ENCODE measurements at places on chromosomes 3 and 15.

- DNase-seq = peak; percentile 47
These were observed 45.0 kb downstream of the SUCNR1 start for GRCh38 chr3:151918253-151919029.

DNA sequence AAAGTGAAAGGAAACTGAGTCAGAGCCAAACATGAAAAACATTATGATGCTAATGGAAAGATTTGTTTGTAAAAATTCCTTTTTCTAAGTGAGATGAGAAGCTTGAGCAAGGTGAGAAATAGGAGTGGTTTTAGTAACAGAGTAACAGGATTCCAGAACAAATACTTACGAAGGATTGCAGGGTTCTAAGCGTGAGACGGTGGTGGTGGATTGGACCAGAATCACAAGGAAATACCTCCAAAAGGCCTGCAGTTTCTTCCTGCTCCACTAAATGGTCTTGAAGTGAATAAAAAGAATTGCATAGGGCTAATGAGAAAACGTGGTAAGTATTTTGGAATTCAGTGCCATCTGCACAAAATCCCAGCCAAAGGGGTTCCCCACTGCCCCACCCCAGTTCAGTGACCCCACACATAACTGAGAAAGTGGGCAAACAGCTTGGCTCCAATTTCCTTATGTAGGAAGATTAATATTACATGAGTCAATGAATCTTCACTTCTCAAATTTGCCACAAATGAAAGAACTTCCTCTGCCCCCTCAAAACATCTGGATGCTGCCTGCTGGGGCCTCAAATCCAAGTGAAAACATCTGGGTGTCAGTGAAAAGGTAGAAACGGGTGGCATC is 283.8 kb upstream of the NR2F2 start:
- DNase-seq = no peak

DNA sequence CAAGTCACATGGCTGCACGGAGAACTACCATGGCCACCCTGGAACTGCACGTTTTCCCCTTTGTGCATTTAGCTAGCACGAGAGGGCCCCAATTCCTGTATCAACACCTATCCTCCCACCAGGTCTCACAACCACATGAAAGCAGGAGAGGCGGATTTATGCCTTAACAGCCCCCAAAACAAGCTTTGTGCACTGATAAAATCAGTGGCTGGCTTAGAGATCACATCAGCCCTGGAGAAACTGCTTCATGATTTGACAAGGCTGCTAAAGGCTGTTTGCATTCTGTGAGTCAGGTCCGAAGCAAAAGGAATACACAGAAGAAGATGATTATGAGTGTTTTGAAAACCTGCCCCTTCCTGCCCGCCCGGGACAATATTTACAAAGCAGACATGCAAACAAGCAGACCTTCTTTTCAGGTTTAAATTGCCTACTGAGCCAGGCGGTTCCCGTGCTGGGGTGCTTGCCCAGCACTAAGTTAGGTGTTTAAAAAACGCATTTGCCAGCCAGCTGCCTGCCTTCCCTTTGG is 25.9 kb downstream of the CEMIP start:
- no peak for DNase-seq

GRCh38 chr3:164360738-164361406 is 717.4 kb downstream of the SI start:
- DNase-seq = no peak

- no peak for DNase-seq
These were observed 254.0 kb upstream of the GPR149 start for GRCh38 chr3:154684021-154684420.

DNA sequence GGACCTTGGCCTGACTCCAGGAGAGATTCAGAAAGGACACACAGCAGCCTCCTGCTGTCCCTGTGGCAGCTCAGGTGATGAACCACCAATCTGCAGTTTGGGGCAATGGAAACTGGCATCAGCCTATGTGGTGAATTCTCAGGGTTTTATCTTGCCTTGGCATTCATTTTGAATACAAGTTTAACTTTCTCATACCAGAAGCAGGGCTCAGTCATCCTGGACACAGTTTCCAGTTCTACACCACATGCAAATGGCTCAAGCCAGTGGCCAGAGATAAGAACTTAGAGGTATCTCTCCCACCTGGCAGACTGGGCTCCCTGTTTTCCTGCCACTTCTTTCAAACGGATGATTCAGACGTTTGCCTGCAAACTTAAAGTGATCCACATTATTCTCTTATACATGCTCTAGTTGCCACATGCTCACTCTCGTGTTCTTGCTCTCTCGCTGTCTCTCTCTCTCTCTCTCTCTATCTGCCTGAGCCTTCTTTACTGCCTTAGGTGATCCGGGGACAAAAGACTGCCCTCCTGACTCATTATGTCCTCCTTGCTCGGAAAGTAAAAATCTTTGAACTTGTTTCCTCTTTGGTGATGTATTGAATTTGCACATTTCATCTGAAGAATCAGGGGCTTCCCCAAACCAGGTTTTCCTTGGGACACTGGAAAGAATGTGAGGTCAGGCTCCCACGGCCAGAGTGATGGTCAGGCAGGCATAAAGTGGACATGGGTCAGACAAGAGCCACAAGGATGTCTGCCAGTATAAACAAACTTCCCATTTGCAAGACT is 99.6 kb upstream of the STT3B start:
- DNase-seq = no peak

DNA sequence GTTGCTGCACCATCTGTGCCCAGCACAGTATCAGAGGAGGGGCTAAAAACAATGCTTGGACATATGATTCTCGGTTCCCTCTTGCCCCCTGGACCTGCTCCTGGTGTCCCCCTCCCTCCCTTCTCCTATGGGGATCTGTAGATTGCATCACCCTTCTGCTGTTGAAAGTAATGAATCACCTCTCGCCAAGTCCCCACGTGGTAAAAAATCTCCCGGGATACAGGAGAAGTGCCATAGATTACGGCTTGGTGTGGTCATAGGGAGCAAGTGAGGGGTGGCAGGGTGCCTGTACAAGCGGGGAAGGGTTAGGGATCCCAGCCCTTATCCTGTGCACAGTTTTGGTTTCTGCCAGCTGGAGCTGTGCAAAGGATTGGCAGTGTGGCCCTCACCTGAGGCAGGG is 37.7 kb downstream of the AMOTL2 start:
- DNase-seq = no peak

DNA sequence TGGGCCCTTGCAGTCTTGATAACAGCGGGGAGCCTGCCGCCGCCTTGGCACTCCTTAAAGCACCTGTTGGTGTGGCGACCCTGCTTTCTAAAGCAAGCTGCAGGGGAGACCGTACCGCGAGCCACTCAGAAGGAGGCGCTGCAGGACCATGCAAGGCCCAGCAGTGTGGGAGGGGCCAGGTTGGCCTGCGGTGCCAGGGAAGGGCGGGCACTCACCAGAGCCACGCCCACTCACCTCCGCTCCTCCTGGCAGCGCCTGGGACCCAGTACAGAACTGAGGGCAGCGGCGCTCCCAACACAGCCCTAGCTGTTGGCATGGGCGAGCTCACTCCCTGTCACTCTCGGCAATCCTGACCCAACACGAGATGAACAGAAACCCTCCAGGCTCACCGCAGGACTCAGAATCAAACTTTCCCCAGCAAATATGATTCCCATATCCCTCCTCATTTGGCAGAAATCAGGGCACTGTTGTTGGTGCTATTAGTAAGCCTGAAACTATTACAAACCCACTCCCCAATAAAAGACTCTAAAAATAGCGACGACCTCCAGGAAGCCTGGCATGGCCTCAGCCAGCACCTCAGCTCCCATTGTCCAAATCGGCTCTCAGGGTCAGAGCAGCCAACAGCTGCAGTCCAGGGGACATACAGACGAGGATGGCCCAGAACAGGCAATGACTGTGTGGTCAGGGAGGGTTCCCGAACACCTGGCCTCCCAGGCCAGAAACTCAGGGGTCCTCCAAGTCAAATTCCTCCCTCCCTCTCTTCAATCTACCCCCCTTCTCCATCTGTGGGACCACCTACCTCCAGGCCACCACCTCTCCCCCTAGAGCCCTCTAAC is 77.2 kb downstream of the TBC1D2B start:
- no peak for DNase-seq

GRCh38 chr3:95434491-95434890 is 1371.6 kb downstream of the NSUN3 start:
- no peak for DNase-seq

- DNase-seq = no peak
These were observed 62.5 kb upstream of the UBE2E1 start for GRCh38 chr3:23743141-23743784.

- DNase-seq = no peak
These were observed 412.7 kb downstream of the OCA2 start for GRCh38 chr15:27686369-27686768.

DNA sequence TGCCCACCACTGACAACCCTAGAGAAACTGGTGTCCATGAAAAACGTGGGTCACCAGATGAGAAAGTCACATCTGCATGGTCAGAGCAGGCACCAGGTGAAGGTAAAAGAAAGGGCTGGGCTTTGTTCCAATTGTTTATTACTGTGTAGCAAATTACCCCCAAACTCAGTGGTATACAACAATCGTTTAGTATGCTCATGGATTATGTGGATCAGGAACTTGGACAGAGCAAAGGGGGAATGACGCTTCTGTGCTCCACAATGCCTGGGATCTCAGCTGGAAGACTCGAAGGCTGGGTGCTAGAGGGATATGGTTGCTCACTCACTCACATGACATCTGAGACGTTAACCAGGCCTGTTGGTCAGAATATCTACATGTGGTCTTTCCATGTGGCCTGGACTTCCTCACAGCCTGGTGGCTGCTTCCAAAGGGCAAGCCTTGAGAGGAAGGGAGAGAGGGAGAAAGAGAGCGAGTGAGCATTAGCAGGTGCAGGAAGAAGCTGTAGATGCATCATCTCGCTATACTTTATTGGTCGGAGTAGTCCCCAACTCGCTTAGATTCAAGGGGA is 44.9 kb downstream of the LPP start:
- DNase-seq = no peak

GRCh38 chr3:112302881-112303763 is 9.1 kb upstream of the SLC9C1 start:
- DNase-seq = no peak

- DNase-seq = no peak
These were observed 34.9 kb upstream of the ST6GAL1 start for GRCh38 chr3:186895406-186895805.

DNA sequence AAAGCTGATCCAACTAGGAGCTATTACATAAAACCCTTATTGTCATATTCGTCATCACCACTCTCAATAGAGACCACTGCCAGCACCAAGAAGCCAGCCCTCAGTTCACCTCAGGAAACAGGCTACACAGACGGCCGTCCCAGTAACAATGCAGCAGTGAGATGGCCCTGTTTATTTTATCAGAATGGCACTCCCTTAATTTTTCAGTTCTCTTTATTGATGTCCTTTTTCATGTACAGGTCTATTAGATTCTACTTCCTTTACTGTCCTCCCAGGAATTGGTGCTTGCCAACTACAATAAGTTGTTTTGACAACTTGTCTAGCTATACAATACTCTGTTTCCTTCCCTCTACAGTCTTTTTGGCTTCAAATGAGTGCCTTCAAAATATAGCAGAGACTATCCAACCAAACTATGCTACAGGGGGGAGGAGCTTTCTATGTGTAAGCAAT is 272.5 kb downstream of the ZBTB20 start:
- DNase-seq = no peak

DNA sequence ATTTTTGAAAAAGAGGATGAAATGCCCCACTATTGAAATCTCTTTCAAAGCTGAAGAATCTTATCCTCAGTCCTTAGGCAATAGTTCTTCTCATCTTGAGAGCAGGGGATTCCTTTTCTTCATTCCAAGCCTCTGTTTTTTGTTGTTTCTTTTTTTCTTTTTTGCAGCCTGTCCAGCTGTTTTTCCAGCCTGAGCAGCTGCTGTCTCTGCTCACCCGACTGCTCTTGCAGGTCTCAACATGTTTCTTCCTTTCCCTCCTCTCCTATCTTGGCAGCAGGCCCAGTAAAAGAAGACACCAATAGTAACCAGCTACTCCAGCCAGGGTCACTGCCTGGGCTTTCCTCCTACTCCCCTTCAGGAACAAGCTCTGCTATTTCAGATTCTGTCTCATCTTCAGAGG is 23.8 kb downstream of the MEX3B start:
- DNase-seq = no peak

DNA sequence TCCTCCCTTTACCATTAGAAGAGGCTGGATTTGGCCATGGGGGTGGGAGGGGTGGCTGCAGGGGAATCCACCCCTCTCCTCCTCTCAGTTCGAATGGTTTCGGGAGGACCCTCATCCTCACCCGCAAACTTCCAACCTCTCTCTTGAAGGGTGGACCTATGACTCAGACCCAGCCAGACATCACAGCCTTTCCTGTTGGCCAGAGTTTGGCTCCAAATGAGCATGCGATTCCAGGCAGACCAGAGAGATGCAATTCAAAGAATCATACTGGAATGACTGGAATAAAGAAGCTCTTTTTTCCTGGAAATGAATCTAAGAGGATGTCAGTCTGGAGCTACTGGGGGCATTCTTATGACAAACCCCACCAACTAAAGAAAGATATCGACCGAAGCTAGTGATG is 516.7 kb upstream of the MDFIC2 start:
- DNase-seq = peak; percentile 53

DNA sequence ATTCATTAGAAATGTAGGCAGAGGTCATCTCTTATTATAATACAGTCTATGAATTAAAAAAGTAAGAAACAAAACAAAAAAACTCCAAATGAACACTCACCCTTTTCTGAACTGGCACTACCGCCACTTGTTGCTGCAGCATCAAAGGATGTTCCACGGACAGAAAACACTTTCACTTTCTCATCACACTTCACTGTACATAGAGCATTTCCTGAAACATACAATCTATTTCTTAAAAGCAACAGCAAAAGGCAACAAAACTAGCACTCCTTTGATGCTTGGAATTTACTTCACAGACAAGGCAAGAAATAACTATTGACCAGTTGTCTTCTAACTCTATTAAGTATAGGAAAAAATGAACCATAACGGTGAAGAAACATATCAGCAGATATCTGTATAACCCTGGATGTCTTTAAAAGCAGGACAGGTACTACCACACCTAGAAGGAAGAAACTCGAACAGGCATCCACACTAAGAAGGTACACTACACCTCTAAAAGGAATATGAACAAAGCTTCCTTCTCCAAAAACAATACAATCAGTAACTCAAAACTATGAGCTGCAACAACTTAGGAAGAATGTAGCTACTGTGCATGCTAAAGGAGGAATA is 24.9 kb downstream of the ETFA start:
- DNase-seq = no peak

- no peak for DNase-seq
These were observed 151.8 kb downstream of the MYRIP start for GRCh38 chr3:39961230-39961629.

- DNase-seq = no peak
These were observed 39.2 kb upstream of the DLG1 start for GRCh38 chr3:197337656-197338055.

- no peak for DNase-seq
These were observed 658 bp downstream of the EOGT start for GRCh38 chr3:69012800-69013252.

DNA sequence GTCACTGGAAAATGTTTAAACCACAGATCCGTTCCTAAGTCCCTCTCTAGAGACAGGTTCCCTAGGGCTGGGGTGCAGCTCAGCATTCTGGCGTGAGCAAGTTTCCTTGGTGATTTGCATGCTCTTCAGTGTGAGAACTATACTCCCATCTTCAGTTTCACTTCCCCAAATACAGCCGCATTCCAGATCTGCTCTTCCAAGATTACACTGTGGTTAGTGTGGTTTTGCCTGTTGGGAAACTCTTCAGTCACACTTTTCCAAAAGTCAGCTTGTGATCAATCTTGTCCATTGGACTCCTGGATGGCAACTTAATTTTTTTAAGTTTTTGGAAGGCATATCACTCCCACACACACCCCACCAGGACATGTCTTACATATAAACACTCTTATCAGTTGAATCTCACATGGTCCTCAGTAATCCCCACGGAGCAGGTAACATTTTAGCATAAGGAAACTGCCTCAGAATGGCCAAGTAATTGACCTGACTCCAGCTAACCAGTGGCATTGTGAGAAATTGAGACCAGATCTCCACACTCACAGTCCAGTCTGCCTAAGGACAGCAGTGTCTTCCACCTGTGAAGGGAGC is 33.5 kb upstream of the PTPN23 start:
- no peak for DNase-seq

Data from HS-27A (cell line).